ENCODE measurements at places on chromosomes 2 and 18. TPM values are rescaled to one million over a fixed set of nuclear protein-coding genes. Genes with fewer than 3 reads are reported as not detected.

DNA sequence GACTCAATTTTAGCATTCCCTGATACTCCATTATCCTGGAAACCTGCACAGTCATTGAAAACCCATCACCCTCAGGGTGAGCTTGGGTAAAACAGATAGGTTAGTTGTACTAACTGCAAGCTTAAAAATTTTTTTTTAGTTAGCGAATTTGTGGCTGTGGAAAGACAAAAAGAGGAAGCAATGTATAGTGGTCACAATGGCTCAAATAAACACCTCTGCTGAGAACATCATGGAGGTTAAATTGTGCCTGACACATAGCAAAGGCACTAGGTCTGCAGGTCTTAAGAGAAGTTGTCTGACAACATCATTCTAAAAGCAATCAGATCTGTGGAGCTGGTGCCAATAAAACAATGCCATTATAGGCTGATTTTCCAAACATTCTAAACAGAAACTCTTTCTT is 84.4 kb upstream of the CAVIN2 start:
- DNase-seq, result no peak

- DNase-seq, result no peak
These were observed 22.1 kb upstream of the MAT2A start for GRCh38 chr2:85516653-85517389.

- no peak for DNase-seq
These were observed 51.7 kb downstream of the USP14 start for GRCh38 chr18:210075-210474.

- DNase-seq, result no peak
These were observed 19.4 kb upstream of the CYP1B1 start for GRCh38 chr2:38095079-38095995.

- DNase-seq, result no peak
These were observed 88.0 kb downstream of the COMMD1 start for GRCh38 chr2:61993422-61994024.

GRCh38 chr2:107989445-107989844 is 3.1 kb downstream of the SLC5A7 start:
- no peak for DNase-seq

DNA sequence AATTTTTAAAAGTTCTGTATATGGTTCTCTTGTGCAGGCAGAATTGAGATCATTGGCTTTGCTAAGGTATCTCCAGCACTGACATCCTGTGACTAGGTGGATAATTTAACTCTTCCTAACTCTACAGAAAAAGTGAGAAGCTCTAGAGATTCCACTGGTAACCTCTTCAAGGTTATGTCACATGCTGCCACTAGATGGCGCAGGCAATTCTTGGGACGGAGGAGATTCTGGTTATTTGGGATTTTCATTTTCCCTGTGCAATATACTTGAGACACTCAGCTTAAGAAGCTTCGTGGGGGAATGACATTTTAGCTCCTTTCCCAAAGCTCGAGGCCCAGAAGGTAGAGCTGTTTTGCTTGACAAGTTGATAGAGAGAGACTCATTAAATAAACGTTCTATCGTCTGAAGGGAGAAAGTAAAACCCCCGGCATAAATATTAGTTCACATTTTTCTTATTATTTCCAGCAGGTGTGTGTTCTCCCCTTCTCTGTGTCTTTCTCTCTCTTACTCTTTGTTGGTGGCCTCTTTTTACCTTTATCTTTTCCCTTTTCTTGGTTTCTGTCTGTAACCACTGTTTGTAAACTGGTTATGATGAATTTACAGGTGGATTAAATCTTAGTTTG is 26.6 kb upstream of the LANCL1 start:
- no peak for DNase-seq

GRCh38 chr2:20617892-20618467 is 32.9 kb downstream of the HS1BP3 start:
- peak; percentile 96 for DNase-seq

- no peak for DNase-seq
These were observed 18.7 kb upstream of the CCBE1 start for GRCh38 chr18:59715966-59716369.

DNA sequence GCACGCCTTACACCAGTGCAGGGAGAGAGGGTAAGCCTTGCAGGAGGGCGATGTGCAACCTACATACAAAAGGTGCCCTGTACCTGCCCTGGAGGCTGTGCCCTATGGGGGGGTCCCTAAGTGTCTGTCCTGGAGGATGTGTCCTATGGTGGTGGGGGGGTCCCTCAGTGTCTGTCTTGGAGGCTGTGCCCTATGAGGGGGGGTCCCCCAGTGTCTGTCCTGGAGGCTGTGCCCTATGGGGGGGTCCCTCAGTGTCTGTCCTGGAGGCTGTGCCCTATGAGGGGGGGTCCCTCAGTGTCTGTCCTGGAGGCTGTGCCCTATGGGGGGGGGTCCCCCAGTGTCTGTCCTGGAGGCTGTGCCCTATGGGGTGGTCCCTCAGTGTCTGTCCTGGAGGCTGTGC is 216.6 kb downstream of the HDAC4 start:
- DNase-seq, result peak; percentile 72

GRCh38 chr18:57900906-57901435 is 97.9 kb upstream of the ATP8B1 start:
- DNase-seq, result no peak

DNA sequence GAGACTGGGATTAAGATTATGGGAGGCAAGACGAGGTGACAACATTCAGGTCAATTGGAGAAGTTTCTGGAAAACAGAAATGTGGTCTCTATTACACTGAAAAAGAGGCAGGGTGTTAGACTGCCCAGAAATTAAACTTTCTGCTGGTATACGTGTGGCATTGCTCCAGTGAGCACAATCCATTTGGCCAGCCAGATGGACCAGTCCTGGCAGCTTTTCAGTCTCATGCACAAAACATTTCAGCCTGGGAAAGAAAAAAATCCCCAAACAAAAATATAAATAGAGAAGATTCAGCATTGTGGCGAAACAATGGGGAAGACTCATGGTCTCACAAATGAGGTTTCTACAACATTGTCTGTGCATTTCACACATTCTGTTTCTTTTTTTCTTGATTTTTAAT is 113.9 kb downstream of the HNMT start:
- DNase-seq, result no peak

DNA sequence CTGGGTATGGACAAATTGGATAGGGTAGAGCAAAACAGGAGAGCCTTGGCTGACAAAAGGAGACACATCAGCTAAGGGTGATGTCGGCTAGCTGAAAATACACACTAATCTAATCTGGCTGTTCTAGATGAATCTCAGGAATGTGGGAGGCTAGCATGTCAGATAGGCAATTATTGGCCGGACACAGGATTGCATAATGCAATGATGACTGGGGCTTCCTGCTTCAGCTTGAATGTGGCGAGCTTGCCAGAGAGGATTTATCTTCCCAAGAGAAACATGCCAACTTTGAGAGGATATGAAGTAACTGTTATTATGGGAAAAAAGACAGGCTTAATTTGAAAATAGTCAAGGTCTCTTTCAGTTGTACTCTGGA is 102.4 kb downstream of the TRIB2 start:
- DNase-seq, result no peak

DNA sequence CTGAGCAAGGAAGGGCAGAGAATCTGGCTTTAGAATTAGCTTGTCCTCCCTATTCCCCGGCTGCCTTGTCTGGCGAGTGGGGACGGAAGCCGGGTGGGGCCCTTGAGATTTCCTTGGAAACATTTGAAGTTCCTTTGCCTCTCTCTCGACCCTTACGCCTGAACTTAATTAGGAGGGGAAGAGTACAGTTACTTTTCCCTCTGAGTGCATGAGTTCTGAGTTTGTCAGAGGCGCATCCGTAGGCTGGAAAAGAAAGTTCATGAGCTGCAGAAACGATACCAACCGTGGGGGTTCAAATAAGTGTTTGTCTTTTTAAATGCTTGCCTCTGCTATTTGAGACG is 468 bp downstream of the PIKFYVE start:
- no peak for DNase-seq

- no peak for DNase-seq
These were observed 84.7 kb downstream of the FAM161A start for GRCh38 chr2:61769093-61769675.

DNA sequence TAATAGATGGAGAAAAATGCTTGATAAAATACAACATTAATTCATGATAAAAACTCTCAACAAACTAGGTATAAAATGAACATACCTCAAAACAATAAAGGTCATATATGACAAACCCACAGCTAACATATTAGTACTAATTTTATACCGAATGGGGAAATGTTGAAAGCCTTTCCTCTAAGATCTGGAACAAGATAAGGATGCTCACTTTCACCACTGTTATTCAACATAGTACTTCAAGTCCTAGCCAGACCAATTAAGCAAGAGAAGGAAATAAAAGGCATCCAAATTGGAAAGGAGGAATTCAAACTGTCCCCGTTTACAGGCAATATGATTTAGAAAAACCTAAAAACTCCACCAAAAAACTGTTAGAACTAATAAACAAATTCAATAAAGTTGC is 61.5 kb upstream of the CTIF start:
- DNase-seq, result no peak

GRCh38 chr2:120749506-120750431 is 14.1 kb downstream of the GLI2 start:
- no peak for DNase-seq

DNA sequence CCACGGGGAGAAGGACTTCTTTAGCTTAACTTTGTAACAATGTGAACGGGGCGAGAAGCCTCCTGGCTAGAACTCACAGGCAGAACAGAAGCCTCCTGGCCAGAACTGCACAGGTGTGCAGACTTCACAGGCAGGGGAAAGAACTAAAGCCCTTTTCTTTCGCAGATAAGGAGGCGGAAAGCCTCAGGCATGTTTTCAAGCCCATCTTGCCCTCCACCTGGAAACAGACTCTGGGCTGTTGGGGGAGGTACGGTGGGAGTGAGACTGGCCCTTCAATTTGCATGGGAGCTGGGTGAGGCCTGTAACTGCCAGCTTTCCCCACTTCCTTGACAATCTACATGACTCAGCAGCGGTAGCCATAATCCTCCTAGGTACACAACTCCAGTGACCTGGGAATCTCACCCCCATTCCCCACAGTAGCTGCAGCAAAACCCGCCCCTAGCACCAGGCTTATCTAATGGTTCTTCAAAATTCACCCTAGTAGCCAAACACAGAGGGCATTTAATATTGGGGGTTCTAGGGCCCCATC is 22.9 kb upstream of the ABCA12 start:
- DNase-seq, result no peak

GRCh38 chr18:20971886-20972267 is 139.7 kb downstream of the ROCK1 start:
- no peak for DNase-seq

GRCh38 chr2:67221266-67221665 is 175.9 kb upstream of the ETAA1 start:
- no peak for DNase-seq

GRCh38 chr2:73985308-73986084 is 786 bp downstream of the TET3 start:
- no peak for DNase-seq

DNA sequence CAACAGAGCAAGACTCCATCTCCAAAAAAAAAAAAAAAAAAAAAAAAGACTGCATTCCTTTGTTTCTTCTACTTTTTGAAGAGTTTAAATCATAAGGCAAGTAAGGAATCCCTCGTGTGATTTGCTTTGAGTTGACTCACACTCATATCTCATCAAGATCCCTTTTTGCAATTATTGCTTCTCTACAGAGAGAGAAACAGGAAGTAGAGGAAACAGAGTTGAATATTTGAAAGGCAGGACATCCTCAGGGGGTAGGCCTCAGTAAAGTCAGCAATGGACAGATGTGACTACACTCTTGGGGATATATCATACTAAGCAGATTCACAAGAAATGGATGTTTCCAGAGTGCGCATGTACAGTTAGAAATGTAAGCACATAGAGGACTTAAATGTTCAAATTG is 11.2 kb upstream of the EFR3B start:
- DNase-seq, result no peak

- no peak for DNase-seq
These were observed 948.0 kb downstream of the DSC3 start for GRCh38 chr18:30094556-30094955.

DNA sequence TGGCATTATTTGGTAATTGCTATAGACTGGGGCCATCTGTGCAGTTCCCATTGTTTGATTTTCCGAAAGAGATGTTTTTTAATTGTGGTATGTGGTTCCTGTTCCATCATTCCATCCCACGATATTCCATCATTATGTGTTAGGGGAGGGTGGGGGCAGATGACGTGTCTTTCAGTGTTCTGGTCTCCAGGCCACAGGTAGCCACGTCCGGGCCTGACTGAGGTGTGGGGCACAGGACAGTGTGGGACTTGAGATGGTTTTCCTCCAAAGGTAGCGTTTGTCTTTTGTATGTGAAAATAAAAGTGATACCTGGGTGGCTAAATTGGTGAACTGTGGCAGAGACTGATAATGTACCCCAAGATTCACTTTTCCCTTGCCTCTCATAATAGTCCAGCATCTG is 192.2 kb upstream of the HAAO start:
- DNase-seq, result peak; percentile 51

DNA sequence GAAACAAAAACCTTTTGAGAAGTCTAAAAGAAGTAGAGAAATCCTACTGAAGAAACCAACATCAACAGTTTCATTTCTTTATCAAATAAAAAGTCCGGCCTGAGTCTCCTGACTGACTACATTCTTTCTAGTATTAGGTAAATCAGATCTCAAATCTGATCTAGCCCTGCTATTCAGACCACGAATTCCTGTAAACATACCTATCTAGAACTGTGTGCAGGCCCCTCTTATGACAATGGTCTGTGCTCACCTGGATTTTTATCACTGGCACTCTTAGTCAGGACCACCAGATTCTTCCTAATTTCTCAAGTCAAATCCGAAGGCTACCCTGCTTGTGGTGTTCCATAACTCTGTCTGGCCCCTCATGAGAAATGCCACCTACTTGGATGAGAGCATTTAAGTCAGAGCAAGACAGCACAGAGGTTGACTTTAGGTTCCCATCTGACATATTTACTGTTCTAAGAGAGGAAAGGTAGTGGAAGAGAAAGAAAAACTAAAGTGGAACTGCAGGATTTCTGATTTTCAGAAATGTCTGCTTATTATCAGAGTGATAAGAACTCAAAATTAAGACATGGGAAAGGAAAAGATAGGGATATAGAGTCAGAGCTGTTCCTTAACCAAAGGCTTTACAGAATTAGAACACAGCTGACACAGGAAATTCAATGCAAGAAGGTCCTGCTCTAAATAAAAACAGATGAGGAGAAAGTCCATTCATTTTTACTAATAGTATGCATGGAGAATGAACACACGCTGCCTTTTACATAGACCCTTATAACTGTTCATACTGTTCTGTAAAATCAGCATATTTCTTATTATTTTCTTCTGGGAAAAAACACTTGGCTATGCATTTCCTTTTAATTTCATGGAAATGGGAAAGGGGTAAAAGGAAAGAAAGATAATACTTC is 56.5 kb downstream of the SLC8A1 start:
- DNase-seq, result no peak

DNA sequence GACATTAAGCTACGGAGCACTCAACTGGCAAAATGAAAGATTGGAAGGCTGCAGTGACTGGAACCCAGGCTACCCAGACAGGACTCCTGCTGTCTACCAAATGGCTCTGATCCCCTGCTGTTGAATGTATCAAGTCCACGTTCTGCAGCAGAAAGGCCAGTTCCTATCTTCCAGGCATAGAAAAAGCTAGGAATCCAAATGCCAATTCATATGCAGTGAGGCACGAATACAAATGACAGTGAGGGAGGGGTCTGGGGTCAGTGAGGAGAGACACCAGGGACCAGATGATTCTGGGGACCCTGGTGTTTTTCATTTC is 5.3 kb downstream of the NRP2 start:
- DNase-seq, result no peak

The TRAK2 gene
- total RNA-seq, result 53.2 TPM

The AQP12B gene
- not detected for total RNA-seq

The SMARCAL1 gene
- total RNA-seq, result 25.8 TPM

The TBR1 gene
- not detected for total RNA-seq

The CRYGD gene
- total RNA-seq, result not detected

The GATA6 gene
- 13.1 TPM for total RNA-seq

The ACTG2 gene
- 173 TPM for total RNA-seq

The SCTR gene
- not detected for total RNA-seq

The NCKAP5 gene
- total RNA-seq, result 0.87 TPM

The ECEL1 gene
- 0.12 TPM for total RNA-seq
